ENCODE measurements at places on chromosomes 16 and 17.

DNA sequence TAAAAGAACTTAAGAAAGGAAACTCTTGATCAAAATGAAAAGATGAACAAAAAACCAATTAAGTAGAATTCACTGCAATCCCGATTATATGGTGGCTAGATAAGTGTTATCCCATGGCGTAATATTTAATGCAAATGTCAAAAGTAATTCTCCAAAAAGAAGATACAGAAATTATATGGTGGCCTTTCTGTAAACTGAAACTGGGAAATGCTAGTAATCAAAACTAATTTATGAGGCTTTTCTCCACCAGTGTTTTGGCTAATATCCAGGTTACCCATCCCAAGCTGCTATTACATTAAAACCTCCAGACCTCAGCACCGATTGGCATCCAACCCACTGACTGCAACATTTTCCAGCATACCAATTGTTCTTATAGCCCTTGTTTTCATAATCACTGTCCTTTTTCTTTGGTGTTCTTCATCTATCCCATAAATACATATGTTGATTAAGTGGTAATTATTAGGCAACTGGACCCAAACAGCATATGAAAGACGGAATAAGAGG, 77.2 kb upstream of the TNRC6A start:
- DNase-seq = no peak

DNA sequence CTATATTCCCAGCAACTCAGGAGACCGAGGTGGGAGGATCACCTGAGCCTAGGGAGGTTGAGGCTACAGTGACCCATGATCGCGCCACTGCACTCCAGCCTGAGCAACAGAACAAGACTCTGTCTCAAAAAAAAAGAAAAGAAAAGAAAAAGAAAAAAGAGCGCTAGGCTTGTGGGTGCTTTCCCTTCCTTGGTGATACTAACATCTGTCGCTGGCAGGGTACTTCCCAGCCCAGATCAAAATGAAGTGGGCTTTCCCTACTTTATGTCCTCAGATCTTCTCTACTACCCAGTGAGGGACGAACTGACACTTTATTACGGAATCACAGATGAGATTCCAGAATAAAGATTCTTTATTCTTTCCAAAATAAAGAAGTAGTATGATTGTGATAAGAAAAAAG, 103.8 kb upstream of the NOL11 start:
- no peak for DNase-seq

DNA sequence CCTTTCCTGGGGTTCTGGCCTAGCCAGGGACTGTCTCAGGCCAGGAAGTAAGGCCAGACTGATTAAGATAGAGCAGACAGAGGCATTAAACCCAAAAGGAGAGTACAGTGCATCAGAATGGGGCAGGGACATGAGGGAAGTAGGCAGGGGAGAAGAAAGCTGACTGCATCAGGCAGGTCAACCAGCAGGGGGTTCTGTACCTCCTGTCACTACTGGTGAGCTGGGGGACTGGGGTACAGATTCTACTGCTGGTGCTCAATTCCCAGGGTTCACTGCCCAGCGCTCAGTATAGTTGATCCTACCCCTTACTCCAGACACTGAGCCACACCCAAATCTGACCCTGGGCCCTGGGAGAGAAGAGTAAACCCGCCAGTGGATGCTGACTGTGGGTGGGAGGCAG, 12.9 kb upstream of the MTMR4 start:
- no peak for DNase-seq

GRCh38 chr17:77371888-77372443, 231.2 kb downstream of the SEC14L1 start:
- DNase-seq = peak; percentile 21

DNA sequence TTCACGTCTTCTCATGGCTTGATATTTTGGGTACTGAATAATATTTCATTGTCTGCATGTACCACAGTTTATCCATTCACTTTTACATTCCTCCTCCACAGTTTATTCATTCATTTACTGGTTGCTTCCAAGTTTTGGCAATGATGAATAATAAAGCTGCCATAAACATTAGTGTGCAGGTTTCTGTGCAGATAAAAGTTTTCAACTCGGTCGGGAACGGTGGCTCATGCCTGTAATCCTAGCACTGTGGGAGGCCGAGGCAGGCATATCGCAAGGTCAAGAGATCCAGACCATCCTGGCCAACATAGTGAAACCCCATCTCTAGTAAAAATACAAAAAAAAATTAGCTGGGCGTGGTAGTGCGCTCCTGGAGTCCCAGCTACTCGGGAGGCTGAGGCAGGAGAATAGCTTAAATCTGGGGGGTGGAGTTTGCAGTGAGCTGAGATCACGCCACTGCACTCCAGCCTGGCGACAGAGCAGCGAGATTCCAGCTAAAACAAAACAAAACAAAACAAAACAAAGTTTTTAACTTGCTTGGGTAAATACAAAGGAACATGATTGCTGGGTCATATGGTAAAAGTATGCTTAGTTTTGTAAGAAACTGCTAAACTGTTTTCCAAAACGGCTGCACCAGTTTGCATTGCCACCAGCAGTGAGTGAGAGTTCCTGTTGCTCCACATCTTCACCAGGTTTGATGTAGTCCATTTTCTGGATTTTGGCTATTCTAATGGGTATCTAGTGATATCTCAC, 89.5 kb downstream of the WWP2 start:
- no peak for DNase-seq

DNA sequence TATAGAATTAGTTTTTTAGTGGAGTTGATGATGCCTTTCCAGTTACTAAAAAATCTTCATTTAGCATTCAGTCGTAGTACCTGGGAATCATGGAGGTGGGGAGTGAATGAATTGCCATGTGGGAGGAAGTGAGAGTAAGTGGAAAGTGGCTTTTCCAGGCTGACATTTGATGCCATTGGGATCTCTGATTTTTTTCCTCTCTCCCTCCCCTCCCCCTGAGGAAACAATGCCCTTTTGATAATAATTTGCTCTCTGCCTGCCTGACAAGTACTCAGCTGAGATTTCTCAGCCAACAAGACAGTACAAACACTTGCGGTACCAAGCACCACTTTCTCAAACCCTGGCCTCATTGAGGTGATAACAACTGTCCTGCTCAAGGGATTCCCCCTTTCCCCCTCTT, 2.2 kb downstream of the UBE2Z start:
- DNase-seq = no peak

DNA sequence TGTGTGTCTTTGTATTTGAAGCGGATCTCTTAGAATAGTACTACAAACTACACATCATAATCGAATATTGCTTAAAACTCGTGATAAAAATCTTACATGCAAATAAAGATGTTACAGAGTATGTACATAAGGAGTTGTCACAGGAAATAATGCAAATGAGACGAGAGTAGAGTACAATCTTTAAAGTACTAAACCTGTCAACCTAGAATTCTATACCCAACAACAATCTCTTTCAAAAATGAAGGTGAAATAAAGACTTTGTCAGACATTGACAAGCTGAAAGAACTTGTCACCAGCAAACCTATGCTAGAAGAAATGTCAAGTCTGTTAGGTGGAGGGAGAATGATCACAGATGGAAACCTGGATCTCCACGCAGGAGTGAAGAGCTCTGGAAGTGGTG, 83.7 kb upstream of the GNG13 start:
- no peak for DNase-seq

DNA sequence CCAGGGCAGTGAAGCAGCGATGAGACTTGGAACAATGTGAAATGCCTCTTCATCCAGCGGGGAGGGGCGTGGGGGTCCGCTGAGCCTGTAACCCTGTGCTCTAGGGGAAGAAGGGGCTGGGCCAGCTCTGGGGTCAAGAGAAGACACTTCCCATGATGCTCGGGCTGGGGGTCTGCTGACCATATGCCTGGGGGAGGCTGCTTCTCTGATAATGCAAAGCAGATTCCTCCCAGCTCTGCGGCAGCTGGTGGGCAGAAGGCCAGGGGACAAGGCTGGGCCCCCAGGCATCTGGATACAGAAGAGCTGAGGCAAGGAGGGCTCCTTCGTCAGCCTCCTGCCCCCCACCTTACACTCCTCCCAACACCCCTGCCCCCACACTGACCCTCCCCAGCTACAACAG, 24.7 kb downstream of the NGFR start:
- DNase-seq = peak; percentile 42

- no peak for DNase-seq
Observed at GRCh38 chr16:61858988-61859387, 177.2 kb downstream of the CDH8 start.

GRCh38 chr17:47952171-47953021, 5.3 kb downstream of the PRR15L start:
- no peak for DNase-seq

DNA sequence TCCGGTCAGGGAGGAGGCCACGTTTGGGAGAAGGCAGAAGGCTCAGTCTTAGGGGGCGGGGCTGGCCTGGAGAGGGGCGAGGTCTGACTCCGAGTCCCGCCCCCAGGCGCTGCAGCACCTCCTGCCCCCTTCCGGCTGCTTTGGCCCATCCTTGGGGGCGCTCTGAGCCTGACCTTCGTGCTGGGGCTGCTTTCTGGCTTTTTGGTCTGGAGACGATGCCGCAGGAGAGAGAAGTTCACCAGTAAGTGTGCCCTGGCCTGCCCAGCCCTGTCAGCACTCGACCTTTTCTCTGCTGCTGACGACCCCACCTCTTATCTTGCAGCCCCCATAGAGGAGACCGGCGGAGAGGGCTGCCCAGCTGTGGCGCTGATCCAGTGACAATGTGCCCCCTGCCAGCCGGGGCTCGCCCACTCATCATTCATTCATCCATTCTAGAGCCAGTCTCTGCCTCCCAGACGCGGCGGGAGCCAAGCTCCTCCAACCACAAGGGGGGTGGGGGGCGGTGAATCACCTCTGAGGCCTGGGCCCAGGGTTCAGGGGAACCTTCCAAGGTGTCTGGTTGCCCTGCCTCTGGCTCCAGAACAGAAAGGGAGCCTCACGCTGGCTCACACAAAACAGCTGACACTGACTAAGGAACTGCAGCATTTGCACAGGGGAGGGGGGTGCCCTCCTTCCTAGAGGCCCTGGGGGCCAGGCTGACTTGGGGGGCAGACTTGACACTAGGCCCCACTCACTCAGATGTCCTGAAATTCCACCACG, 1.5 kb downstream of the TNFRSF12A start:
- peak; percentile 67 for DNase-seq

Measured in lung (tissue), 17 donors.